Left lung (tissue), 14 donors: ENCODE measurements at places on chromosomes 2 and 18. TPM values are rescaled to one million over a fixed set of nuclear protein-coding genes. Genes with fewer than 3 reads are reported as not detected.

GRCh38 chr2:162295009-162295408, 23.5 kb downstream of the IFIH1 start:
- no peaks in the 10 kb centered on the region for H3K27me3 ChIP-seq
- H3K4me1 ChIP-seq, result peaks cover 25% of the 10 kb centered on the region
- peaks cover 8% of the 10 kb centered on the region for H3K36me3 ChIP-seq

DNA sequence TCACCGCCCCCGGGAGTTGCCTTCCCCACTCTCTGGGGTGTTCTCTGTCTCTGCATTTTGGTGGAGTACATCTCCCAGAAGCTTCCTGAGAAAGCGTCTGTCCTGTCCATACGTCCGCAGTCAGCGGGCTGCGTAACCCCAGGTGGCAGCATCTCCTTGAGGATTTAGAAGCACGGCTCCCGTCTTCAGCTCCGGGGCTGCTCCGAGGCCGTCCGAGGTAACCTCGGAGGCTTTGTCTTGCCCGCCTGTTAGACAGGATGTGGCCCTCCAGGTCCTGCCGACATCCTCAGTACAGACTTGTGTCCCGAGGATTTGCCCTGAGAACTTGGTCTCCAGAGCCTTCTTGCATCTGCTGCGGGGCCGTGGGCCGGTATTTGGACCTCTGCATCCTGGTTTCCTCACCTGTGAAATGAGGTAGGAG, 58.4 kb downstream of the CTDP1 start:
- DNase-seq, result no peak
- peak overlapping the region; percentile 19 for H3K27ac ChIP-seq
- H3K4me3 ChIP-seq, result no peak overlapping the region
- H3K4me1 ChIP-seq, result no peaks in the 10 kb centered on the region
- no peaks in the 10 kb centered on the region for H3K36me3 ChIP-seq

- no peaks in the 10 kb centered on the region for H3K4me1 ChIP-seq
- H3K36me3 ChIP-seq, result peaks cover 16% of the 10 kb centered on the region
- H3K4me3 ChIP-seq, result no peak overlapping the region
- no peak overlapping the region for H3K27ac ChIP-seq
Measured at GRCh38 chr18:76973520-76974266, 151.3 kb downstream of the ZNF236 start.

G6PC2 gene
- not detected for total RNA-seq

DNA sequence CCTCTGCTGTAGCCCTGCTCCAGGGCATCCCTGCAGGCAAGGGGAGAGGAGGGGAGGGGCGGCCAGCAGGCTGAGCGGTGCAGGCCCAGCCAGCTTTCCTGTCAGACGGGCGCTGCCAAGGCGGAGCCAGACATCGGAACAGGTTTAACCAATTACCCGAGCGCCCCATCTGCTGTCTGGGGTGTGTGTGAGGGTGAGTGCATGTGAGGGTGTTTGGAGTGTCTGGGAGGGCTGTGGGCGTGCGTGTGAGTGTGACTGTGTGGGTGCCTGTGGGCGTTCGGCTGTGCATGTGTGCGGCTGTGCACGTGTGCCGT, 20.0 kb downstream of the EMX1 start:
- peaks cover under 1% of the 10 kb centered on the region for H3K36me3 ChIP-seq
- no peaks in the 10 kb centered on the region for H3K27me3 ChIP-seq
- H3K4me3 ChIP-seq, result no peak overlapping the region
- H3K27ac ChIP-seq, result no peak overlapping the region
- DNase-seq, result peak; percentile 58

GRCh38 chr2:157596992-157597681, 31.5 kb downstream of the ACVR1C start:
- H3K4me1 ChIP-seq, result no peaks in the 10 kb centered on the region
- H3K27me3 ChIP-seq, result peaks cover 21% of the 10 kb centered on the region
- peak overlapping the region; percentile 20 for H3K4me3 ChIP-seq
- DNase-seq, result peak; percentile 32
- no peak overlapping the region for H3K27ac ChIP-seq

GRCh38 chr2:133415210-133415876, 152.9 kb downstream of the NCKAP5 start:
- DNase-seq, result no peak
- no peak overlapping the region for H3K27ac ChIP-seq
- no peaks in the 10 kb centered on the region for H3K4me1 ChIP-seq
- no peaks in the 10 kb centered on the region for H3K36me3 ChIP-seq
- H3K27me3 ChIP-seq, result no peaks in the 10 kb centered on the region
